Globus pallidus (tissue), 1 donor: ENCODE measurements at places on chromosomes 12 and 14.

DNA sequence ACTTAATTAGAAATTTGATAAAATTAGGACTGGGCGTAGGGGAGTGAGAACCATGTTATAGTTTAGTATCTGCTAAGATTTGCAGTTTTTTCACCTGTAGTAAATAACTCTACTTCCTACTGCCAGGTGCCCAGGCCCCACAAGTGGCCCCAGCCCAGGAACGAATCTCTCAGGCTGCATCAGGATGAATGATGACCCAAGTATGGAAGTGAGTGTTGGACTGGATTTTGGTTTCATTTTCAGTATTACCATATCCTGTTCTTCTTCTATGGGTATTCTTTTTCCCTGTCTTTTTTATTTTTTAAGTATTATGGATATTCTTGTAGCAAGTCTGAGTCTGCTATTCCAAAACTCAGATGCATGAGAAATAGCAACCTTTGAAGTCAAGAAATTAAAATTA, 120.3 kb upstream of the BCAT1 start:
- DNase-seq = no peak

DNA sequence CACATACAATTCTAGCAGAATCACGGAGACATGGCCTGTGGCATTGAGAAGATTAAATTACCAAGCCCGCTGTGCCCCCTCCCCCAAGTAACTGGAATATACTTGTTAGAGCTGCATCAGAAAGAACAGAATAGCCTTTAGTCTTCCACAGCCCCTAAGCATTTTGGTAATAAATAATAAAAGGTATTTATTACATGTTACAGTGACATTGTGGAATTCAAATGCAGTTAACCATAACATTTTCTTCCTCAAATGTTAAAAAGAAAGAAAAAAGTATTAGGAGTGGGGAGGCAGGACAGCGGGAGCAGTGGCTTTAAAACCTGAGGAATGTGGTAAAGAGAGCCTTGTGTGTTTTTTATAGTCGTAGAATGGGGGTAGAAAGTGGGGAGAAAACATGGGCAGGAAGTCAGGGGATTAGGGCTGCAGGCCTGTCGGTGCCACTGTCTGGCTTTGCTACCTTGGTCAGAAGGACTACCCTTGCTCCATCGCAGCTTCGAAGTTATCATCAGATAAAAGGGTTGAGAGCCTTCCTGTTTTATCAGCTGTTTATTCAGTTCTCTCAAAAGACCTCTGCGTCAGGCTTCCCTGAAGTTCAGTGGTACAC, 255.9 kb downstream of the MSRB3 start:
- DNase-seq = no peak

DNA sequence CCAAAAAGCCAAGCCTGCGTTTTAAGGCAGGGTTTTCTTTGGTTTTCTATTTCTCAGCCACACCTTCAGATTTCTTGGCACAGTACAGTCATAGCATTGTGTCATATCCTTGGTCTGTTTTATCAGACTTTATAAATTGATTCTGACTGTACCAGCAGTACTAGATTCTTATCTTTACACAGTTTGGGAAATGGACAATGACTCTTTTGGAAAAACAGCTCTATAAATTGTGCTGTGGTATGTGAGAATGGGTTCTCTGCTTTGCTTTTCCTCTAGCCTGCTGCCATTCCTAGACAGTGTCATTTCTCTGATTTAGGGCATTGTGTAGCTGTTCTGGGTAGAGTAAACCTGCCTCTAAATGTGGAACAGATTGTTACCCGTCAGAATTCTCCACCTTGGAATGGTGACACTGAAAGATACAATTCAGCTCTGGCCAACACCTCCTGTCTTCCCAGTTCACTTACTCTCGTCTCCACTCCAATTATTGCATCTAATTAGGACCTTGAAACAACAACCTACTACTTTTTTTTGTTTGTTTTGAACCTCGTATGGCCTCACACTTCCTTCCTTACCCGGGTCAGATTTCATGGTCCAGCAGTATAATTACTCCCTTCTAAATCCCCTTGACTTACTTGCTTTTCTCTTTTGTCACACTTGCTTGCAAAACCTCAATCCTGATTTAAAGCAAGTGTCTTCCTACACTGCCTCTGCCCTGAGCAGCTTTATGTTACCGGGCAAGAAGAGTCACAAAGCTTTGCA, 226.3 kb downstream of the ERC1 start:
- DNase-seq = no peak

GRCh38 chr14:30312214-30312613, 246.7 kb upstream of the G2E3 start:
- DNase-seq = no peak

DNA sequence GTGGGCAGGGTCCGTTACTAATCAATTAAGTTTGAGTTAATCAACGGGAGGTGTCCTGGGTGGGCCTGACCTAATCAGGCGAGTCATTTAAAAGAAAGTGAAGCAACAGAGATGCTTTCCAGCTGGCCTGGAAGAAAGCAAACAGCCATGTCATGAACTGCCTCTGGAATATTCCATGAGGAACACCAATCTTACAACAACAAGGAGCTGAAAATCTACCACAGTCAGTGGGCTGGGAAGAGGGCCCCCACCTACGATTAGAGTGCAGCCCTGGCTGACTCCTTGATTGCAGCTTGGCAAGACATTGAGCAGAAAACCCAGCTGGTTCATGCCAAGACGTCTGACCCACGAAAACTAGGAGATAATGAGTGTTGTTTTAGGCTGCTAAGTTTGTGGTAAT, 56.2 kb downstream of the SSPN start:
- DNase-seq = no peak

DNA sequence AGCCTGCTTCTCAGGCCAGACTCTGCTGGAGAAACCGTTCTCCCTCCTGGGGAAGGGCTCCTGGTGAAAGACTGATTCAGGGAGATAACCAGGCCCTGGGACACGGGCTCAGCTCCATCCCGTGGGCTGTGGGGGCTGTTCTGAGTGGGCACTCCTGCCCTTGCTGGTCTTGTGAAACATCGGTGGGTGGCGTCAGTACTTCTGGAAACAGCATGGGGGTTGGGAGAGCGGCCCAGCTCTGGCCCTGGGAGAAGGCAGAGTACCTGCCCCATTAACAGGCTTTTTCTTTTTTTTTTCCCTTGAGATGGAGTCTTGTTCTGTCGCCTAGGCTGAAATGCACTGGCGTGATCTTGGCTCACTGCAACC, 786 bp downstream of the SLC25A47 start:
- DNase-seq = no peak

DNA sequence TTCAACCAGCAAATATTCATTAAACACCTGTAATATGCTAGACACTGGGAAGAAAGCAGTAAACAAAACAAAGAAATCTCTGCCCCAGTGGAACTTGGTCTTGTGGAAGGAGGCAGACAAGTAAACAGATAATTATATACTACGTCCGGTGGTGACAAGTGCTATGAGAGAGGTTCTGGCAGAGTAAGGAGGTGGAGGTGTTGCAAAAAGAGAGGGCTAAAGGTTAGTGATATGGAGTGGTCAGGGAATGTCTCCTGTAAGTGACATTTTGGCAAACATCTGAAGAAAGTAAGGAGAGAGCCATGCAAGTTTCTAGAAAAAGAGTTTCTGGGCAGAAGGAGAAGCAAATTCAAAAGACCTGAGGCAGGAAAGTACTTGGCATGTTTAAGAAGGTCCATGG, 73.4 kb downstream of the RIC8B start:
- no peak for DNase-seq

GRCh38 chr12:125685915-125686314, 620.7 kb downstream of the AACS start:
- DNase-seq = no peak

DNA sequence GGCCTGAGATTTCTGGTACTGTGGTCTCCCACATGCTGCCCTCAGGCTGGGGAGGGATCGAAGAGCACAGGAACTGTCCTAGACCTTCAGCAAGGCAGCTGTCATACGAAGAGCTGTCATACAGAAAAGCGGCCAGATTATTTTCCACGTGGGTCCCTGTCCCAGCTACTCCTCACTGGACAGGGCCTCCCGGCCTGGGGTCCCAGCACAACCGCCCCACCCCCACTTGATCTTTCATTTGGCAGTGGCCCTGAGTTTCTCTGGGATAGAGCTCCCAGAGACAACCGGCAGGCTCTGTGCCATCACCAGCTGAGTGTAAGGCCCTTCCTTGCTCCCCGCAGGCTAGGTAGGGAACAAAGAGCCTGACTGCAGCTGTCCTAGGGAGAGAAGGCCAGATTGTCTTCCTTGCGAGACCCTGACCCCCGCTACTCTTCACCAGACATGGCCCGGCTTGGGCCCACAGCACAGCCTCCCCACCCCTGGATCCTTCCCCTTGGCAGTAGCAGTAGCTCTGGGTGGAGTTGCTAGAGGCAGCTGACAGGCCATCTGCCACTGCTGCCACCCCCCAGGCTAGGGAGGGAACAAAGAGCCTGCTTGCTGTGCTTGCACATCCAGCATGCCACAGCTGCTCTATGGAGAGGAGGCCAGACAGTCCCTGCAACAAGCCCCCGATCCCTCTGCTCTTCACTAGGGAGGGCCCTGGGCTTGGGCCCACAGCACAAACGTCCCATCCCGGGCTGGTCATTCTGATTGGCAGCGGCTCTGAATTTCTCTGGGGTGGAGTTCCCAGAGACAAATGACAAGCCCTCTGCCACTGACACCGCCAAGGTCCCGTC, 3.1 kb upstream of the OR4N2 start:
- DNase-seq = peak; percentile 96

DNA sequence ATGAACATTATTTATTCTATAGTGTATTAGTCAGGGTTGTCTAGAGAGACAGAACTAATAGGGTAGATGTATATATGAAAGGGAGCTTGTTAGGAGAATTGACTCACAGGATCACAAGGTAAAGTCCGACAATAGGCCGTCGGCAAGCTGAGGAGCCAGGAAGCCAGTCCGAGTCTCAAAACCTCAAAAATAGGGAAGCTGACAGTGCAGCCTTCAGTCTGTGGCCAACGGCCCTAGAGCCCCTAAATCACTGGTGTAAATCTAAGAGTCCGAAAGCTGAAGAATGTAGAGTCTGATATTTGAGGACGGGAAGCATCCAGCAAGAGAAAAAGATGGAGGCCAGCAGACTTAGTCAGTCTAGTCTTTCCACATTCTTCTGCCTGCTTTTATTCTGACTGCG, 912.2 kb downstream of the FLRT2 start:
- no peak for DNase-seq

- DNase-seq = no peak
Observed at GRCh38 chr14:104313674-104314073, 175.3 kb downstream of the KIF26A start.

GRCh38 chr12:69765515-69765914, 26.9 kb downstream of the RAB3IP start:
- no peak for DNase-seq

- no peak for DNase-seq
Observed at GRCh38 chr12:118377021-118377883, 897 bp downstream of the SUDS3 start.

DNA sequence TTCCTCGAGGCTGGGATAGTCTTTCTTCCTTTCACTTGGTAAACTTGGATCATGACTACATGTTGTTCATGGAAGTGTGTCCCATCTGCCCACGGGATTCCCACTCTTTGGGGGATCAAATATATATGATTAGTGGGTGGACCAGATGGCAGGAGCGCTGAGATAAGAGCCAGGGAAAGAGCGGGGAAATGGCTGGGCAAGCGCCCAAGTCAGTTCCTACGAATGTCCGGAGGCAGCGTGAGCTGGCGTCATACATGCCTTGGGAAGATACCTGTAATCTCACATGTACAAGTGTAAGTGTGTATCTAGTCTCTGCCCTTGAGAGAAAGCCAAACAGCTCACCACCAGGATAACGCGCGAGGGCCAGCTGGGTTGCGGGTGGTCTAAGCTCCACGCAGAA, 62.3 kb downstream of the FZD10 start:
- DNase-seq = no peak

GRCh38 chr14:31921721-31922120, 155.4 kb upstream of the ARHGAP5 start:
- no peak for DNase-seq

GRCh38 chr12:13179211-13180074, 17.1 kb upstream of the EMP1 start:
- no peak for DNase-seq

DNA sequence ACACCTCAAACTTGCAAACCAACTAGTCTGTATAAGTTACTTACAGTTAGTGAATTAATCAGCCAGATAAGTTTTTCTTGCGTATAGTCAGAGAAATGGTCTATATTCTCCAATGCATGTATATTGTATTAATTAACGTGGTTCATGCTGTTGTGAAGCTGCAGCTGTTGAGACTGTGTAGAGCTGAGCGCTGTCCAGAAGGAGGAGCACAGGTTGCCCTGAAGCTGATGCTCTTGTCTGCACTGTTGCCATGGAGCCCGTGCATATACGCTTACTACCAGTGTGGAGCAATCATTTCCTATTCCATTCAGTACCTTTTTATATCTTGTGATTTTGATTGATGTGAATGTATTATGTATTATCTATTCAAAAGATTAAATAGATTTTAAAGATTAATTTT, 74.3 kb upstream of the ARID2 start:
- DNase-seq = no peak

- no peak for DNase-seq
Observed at GRCh38 chr14:56648508-56649301, 69.1 kb downstream of the TMEM260 start.

DNA sequence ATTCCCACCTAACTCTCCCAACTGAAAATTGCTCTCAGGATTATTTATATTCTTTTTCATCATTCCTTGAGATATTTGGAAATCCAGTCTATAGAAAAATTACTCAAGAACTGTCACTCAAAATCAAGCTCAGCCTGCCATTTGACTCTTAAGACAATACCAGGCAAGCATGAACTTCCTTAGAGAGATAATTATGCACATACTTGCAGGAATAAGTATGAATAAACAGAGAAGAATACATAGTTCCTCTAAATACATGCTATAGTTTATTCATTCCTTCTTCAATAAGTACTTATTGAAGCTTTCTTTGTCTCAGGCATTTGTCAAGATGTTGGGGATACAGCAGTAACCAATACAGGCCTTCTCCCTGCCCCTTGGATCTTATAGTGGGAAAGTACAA, 154.1 kb downstream of the SRGAP1 start:
- no peak for DNase-seq

- no peak for DNase-seq
Observed at GRCh38 chr12:107513636-107514400, 171.8 kb upstream of the PWP1 start.

- no peak for DNase-seq
Observed at GRCh38 chr14:52268279-52269061, 972 bp downstream of the PTGDR start.

DNA sequence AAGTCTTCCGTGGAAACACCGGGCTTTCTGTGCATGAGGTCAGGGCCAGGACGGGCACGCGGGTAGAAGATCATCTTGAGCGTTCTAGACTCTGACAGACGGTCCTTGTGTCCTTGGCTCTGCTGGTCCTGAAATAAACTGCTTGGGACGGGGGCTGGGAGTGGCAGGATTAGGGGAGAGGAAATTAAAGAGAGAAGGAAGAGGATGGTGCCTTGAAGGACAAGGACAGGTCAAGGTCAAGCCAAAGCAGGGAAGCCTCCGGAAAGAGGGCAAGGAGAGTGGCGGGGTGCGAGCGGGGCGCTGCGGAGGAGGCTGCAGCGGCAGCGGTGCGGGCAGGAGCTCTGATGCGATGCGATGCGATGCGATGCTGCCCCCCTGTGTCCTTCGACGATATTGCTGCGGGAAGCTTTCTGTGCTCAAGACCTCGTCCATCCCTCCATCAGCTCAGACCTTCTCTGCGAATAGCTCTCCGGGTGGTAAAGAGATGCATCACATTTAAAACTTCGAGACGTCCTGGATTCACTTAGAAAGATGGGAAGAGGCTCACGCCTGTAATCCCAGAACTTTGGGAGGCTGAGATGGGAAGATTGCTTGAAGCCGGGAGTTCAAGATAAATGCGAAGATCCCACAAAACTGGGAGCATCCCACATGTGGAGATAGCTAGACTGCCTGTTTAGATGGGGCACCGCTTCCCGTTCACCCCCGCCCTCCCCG, 110.1 kb upstream of the TMEM132D start:
- DNase-seq = peak; percentile 87

GRCh38 chr14:102262929-102263462, 42.0 kb downstream of the MOK start:
- DNase-seq = peak; percentile 26
